ENCODE measurements at places on chromosomes 5 and 9. TPM values are rescaled to one million over a fixed set of nuclear protein-coding genes. Genes with fewer than 3 reads are reported as not detected.

DNA sequence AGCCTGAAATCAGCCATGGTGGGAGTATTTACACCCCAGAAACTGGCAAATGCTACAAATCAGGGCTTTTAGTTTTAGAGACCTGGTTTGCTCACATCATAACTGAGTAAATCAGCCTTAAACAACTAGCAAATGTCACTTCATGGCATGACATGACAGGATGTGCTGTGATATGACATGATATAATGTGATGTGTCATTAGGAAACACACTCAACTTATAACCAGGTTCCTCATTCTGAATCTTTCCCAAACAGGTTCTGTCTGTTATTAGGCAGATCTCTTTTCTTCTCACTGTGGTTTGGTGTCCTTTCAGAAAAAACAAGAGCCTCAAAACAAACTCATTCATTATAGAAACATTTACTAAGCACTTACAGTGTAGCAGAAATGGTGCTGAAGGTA lies 90.5 kb downstream of the ADAMTS12 start:
- DNase-seq, result no peak

GRCh38 chr5:39726467-39726866 lies 301.7 kb upstream of the DAB2 start:
- no peak for DNase-seq

DNA sequence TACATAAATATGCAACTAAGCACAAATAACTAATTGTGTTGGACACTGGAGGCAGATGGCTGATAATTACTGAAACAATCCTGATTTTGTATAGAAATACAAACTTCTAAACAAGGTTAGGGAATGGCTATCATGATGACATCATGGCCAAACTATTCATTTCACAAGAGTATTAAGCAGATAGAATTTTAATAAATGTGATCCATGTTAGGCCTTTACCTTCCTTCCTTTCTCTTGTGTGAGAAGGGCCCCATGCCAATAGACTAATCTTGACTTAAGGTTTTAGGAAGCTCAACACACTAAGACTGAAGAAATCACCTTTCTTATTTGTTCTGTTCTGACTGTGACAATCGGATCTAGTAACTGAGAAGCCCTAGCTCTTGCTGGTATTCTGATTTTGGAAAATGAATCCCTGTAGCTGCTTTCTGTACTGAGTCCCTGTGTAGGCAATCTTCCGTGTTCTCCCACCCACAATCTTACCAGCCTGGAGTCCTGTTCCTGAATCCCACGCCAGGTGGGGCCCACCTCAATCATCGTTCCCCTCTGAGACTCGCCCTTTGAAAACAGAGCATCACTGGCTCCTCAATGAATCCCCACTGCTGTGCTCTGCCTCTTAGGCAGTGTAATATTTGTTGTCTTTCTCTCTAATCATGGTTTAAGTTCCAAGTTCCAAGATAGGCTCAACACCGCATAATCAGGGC lies 168.7 kb upstream of the GNA14 start:
- DNase-seq, result no peak

DNA sequence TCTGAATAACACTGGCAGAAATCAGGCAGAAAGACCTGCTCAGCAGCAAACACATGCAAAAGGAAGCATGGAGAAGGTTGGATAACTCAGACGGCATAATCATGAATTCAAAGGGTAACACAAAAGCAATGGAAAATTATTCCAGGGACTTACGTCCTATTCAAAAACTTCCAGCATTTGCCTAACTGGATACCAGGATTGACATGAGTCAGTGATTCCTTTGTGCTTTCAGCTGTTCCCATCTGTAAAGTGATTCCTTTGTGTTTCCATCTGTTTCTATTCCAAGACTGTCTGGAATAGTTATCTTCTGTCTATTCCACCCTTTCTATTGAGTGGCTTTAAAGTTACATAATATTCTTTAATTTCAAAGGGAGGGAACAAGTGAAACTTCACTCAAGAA lies 1361.7 kb upstream of the CDH9 start:
- no peak for DNase-seq

GRCh38 chr9:137116728-137117127 lies 2.2 kb upstream of the DPP7 start:
- DNase-seq, result peak; percentile 72

GRCh38 chr9:111661802-111662521 lies 557 bp downstream of the GNG10 start:
- DNase-seq, result peak; percentile 43

GRCh38 chr5:179772351-179772750 lies 21.4 kb upstream of the LTC4S start:
- DNase-seq, result no peak

DNA sequence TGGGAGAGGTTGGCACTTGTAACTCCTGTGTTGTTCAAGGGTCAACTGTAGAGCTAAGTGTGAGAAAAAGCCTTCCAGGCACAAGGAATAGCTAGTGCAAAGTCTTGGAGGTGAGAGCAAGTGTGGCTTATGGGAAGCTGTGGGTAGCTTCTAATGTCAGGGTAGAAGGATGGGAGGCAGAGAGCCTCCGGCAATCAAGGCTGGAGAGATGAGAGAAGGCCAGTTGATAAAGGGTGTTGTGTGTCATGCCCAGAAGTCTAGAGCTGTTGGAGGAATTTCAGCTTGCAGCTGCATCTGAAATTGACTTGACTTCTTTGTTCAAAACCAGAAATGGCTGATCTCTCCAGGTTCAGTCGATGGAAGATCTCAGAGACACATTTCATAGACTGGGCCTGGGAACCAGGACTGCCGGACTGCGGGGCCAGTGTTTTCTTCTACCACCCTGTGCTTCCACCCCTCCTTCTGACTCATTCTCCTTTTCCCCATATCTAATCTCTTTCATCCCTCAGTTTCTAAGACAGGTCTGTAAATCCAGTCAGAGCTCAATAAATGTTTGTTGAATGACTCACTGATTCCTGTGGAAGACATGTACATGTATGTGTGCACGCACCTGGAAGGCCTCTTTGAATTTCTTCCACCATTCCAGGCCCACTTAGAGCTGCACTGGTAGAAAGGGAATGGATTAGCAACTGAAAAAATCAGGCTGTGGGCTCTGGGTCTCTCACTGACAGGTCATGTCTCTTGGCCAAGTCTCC lies 67.8 kb upstream of the KLF4 start:
- DNase-seq, result no peak

DNA sequence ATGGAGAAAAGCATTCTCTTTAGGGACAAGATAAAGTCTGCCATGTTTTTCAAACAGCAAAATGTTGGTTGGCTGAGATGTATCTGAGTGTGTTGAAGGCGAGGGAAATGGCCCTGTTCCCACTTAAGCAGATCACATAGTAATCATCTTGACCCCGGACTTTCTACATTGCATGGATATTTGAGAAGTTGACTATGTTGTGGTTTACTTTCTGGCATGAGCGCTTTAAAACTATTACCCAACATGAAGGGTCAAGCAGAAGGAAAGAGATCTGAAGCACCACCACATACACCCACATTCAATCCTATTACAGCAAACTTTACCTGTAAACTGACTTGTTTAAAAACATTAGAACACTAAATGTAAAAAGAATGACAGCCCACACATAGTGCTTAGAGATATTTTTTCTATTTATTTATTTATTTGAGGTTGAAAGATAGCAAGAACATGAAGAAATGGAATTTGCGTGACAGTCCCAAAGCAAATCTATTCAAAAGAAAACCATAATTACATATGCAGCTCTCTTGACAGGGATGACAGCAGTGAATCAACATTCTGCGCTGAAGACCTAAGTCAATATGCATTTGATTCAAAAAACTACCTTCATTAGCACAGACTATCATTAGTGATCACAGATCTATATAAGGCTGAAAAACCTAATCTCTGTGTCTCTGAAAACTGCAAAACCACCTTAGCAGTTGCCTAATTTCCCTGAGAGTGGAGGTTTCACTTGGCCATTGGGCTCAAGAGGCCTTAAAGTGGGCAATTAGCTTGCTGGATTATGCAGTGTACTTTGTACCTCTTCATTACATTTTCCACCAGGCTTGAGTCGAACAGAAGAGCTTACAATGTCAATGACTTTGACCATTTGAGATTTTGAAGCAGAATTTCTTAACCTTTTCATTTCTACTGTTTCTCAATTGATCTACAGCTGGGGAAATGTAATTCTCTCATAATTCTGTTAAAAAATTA lies 195.0 kb downstream of the PDE4D start:
- no peak for DNase-seq

DNA sequence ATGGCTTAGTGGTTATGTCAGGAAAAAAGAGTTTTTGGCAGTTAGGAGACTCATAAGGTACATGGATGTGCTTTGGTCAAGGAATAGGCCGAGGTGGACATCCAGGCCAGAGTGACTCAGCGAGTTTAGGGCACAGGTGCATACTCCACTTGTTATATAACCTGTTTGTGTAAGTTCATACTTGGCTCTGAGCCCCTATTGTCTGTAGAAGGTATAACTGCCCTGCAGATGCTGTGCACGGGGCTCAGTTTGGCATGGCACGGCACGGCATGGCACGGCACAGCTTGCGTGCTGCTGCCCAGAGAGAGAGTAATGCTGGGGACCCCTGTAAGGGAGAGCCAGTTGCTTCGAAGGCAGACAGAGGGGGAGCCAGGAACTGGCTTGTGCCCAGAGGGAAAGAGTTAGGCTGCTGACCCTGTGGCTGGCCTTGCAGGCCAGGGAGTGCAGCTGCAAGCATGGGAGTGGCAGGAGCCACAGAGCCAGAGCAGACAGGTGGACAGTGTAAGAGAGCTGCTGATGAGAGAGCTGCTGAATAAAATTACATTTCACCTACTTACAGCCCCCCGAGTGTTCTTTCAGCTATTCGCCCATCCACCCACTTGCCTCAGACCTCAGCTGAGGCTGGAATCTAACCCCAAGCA lies 32.2 kb downstream of the GCNT4 start:
- DNase-seq, result no peak

DNA sequence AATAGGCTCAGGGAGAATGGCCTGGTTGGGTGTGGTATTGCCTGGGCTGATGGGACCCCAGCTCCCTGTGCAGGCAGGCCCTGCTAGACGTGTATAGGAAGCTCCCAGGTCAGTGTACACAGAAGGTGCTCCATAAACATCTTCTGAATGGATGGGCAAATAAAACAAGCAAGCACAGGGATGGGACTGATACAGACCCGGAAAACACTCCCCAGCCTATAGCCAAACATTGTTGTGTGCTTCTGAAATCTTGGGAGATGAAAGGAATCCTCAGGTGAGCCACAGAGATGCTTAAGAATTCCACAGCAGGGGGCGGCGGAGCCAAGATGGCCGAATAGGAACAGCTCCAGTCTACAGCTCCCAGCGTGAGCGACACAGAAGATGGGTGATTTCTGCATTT lies 151.8 kb downstream of the ENTREP1 start:
- no peak for DNase-seq

DNA sequence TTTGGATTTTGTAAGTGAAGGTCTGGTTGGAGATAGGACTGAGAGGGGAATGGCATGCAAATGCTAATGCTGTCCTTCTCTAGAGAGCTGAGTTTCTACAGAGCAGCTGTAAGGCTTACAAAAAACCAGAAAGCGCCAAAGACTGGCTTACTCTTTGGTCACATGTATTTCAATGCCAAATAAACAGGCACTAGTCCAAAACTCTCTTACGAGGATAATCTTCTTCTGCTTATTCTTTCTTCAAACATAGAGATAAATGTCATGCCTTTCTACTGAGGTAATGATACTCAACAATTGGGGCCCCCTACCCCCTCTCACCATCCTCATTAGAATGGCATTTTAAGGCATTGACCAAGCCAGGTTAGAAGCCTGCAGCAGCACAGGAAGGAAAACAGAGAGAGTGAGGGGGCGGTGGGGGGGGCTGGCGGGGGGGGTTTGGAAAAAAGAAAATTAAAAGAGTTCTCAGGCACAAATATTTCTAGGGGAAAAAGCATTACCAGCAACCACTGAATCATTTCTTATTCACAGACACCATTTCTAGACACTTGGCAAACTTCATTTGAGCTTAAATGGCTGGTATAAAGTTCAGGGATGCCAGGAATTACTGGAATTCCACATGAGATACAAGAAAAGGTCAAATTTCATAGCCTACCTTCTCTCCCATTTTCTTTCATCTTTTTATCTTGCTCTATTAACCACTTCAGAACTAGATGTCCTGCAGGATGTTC lies 34.0 kb downstream of the PUM3 start:
- DNase-seq, result peak; percentile 79

GRCh38 chr9:121742923-121743322 lies 91.5 kb downstream of the DAB2IP start:
- DNase-seq, result no peak

DNA sequence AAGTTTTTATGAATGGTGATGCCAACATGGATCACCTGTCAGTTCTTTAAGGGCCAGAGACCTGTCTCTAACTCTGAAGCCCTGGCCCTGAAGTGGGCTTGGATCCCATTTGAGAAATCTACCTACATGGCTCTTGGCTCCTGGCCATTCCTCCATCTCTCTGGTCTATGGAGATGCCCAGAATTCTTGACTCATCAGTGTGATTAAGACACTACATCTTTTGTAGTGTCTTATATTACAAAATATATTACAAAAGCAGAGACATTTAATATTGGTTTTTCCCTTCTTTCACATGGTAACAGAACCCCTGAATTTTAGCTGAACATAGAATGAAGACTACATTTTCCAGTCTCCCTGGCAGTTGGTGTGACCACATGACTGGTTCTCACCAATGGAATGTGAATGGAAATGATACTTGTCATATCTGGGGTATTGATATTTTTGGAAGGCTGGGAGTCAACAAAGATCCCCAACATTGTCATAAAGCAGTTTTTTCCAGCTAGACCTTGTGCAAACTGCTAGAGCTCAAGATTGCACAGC lies 198.3 kb downstream of the SREK1 start:
- DNase-seq, result no peak

DNA sequence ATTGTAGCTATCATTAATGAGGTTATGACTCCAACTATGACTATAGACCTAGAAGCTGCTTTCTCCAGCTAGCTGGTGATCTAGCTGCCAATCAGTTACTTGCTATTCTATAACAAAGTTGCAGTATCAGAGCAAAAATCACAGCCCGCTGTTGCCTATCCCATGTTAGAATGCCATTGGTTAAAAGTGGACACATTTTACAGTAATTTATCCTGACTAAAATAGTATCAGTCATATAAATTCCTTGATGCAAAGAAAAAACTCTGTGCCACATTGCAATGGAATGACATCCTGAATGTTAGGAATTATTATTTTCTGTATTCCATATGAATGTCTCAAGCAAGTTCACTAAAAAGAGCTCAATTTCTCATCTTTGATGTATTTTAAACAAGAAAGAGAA lies 626.5 kb downstream of the PDE4D start:
- DNase-seq, result no peak

DNA sequence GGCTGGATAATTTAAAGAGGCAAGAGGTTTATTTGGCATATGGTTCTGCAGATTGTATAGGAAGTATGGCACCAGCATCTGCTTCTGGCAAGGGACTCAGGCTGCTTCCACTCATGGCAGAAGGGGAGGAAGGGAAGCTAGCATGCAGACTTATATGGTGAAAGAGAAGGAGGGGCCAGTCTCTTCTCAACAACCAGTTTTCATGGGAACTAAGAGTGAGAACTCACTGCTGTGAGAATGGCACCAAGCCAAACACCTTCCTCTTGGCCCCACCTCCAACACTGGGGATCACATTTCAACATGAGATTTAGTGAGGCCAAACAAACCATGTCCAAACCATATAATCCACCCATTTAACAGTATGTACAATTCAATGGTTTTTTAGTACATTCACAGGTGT lies 113.3 kb upstream of the SHB start:
- DNase-seq, result no peak

NDFIP1 gene
- 51.6 TPM for total RNA-seq

ROR2 gene
- 0.95 TPM for total RNA-seq

SLC2A6 gene
- 8.4 TPM for total RNA-seq

GRHPR gene
- total RNA-seq, result 76.9 TPM
